ENCODE measurements at places on chromosomes 4 and X.

- no peak for DNase-seq
These were observed 15.5 kb upstream of the CYLC1 start for GRCh38 chrX:83845397-83845796.

DNA sequence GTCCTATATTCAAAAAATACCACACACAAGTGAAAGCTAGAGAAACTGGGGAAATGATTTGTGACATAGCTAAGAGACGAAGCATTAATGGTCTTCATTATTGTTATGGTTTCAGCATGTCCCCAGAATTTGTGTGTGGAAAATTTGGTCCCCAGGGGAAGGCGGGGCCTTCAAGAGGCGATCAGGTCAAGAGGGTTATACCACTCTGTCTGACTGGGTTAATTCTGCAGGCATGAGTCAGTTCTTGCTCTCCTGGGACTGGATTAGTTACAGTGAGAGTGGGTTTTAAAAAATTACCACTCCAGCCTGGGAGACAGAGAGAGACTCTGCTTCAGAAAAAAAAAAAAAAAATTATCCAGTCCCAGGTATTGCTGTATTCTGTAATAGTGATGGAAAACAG lies 2.1 kb upstream of the MTNR1A start:
- no peak for DNase-seq

DNA sequence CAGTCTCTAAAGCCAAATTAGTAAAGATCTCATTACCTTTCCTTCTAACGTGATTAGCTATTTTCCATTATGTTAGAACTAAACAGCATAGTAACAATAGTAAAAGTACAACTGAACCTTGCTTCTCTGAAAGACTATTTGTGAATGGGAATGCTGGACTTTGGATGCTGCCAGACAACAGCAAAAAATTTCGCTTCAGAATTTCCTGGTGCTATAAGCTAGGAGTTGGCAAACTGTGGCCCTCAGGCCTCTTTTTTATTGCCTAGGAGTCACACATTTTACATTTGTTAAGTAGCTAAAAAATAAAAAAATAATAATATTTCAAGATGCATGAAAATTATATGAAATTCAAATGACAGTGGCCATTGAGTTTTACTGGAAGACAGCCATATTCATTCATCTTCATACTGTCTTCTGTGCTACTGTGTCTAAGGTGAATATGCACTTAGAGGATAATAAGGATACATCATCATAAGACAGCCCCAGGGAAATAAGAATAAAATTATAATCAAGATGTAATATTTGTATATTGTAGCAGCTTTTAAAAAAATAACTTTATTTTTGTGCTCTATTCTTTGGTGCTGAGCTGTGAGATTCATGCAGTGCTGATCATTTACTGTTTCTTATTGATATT lies 34.6 kb downstream of the RASGEF1B start:
- DNase-seq = no peak

GRCh38 chrX:150032742-150033141 lies 94.5 kb upstream of the EOLA2 start:
- DNase-seq = no peak

All from activated CD8-positive, alpha-beta T cell treated with anti-CD3 and anti-CD28 coated beads, Interleukin-2, amount 10 ng/mL, durations not matched to agents 7 days and 5 days (primary cell).